ENCODE measurements at places on chromosomes 2 and 18.

DNA sequence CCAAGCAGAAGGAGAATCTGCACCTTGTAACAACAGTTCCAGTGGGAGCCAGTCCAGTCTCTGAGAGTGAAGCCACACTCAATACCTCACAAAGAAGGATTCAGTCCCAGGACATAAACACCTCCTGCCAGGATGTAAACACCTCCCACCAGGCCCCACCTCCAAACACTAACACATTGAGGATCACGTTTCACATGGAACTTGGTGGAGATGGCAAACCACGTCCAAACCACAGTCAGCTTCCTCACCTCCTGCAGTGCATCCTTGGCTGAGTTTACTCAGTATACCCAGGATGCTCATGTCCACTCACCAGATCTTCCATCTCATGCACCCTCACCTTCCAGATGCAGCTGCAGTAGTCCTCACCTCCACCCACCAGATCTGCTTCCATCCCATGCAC, 37.8 kb upstream of the TMEM18 start:
- DNase-seq, result no peak

DNA sequence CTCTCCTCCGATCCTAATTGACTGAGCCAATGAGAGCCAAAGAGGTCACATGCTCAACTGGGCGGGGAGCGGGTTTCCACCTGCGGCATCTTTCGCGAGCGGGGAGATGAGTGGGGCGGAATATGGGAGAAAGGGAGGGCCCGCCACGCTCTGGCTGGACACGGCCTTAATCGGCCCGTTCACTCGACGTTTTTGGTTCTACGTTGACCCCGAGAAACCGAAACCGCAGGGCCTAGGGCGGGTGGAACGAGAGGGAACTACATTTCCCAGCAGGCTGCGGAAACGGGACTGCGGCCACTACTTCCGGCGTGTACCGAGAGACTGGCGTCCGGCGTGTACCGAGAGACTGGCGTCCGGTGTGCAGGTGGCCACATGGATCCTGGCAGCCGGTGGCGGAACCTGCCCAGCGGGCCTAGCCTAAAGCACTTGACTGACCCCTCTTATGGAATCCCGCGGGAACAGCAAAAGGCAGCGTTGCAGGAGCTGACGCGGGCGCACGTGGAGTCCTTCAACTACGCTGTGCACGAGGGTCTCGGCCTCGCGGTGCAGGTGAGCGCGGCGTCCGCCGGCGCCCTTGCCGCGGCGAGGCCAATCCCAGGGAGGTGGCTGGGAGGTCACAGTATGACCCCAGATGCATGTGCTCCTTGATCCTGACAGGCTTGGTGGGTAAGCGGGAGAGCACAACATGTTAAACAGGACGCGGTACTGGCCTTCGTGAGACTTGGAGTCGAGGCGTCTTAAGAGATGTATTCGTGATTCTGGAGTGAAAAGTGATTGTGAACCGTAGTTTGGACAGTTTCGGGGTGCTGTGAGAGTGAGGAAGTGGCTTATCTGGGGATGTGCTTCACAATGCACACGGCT, at the start of gene POLR1B:
Gene POLR1B, plus strand, starts transcription at position 343 of the 861 bp plus-strand sequence. Its CDS starts 30 bp downstream, at position 373.
- DNase-seq, result peak; percentile 90

DNA sequence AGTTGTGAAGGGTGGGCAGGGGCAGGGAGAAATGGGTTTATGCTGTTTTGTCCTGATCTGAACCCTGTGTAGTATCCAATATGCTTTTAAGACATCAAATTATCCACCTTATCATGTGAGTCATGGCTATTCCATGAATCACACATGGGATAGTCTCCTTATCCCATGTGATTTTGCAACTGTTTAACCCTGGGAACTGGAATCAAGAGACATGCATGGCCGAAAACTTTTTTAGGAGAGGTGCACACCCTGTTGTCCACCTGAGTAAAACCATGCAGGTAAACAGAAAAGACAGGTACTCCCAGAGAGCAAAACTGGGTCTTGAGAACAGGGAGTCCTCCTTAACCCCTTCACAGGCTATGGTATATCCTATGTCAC, 490.6 kb upstream of the HS6ST1 start:
- DNase-seq, result no peak

GRCh38 chr2:84055816-84056215, 403.3 kb downstream of the SUCLG1 start:
- no peak for DNase-seq

GRCh38 chr2:175786471-175787124, 215.5 kb downstream of the LNPK start:
- DNase-seq, result no peak

DNA sequence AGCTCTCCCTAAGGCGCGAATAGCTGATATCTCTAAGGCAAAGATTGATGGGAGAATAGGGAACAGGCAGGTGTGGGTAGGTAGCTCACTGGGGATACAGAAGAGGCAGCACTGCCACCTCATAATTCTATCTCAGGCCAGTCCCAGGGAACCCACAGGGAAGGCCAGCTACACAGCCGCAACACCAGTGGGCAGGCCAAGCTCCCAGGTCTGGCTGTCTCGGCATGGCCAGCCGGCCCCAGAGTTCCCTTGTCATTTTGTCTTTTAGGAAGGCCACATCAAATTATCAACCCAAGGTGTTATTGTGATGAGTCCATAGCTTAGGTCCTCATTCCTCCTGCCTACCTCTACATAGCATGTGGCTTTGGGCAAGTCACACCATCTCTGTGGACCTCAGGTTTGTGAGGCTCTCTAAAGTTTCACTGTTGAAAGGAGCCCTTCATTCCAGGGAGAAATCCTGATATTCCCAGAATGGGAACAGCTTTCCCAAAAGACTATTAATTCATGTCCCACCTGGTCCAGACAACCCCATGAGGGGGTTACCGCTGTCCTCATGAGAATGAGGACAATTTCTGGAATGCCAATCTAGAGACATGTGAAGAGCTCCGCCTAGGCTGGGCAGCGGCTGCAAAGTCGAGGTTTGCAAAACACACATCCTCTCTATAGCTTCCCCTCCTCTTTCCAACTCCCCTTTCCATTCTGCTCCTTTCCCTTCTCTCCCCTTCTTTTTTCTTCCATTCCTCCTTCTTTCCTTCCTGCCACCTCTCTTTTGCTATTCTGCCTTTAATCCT, 287.1 kb upstream of the ID2 start:
- DNase-seq, result no peak

- DNase-seq, result no peak
Observed at GRCh38 chr2:54207666-54208195, 48.3 kb downstream of the TSPYL6 start.

- no peak for DNase-seq
Observed at GRCh38 chr2:86623043-86623493, 597 bp downstream of the RNF103 start.

DNA sequence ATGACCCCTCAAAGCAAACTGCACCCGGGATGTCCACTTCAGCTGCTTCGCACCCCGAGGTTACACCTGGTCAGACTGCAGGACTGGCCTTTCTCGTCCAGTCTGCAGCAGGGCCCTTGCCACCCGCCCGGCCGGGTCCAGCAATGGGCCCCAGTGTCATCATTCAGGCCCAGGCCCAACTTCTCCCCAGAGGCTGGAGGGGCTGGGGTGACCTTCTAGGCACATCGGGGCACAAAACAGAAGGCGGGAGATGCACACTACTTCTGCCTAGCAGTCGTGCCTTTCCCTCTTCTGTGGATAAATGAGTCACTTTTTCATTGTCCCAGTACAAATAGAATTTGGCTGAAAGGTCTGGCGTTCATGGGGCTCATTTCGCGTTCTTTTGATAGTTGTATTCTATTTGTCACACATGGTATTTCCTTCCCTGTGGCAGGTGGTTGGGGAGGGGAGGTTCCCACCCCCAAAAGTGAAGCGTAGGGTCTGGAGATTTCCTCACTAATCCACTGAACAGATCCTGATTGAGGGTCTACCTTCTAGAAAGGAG, 56.9 kb upstream of the ID2 start:
- DNase-seq, result no peak

GRCh38 chr2:17547737-17548136, 7.2 kb downstream of the VSNL1 start:
- no peak for DNase-seq

DNA sequence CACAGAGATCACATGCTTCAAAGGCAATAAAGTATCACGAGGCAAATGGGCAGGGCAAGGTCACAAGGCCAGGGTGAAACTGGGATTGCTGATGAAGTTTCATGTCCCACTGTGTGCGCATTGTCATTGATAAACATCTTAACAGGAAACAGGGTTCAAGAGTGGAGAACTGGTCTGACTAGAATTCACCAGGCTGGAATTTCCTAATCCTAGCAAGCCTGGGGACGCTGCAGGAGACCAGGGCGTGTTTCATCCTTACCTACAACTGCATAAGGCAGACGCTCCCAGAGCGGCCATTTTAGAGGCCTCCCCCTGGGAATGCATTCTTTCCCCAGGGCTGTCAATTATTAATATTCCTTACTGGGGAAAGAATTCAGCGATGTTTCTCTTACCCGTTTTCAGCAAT, 33.2 kb downstream of the PTPN4 start:
- no peak for DNase-seq

- DNase-seq, result no peak
Observed at GRCh38 chr2:76204048-76204447, 493.3 kb upstream of the GCFC2 start.

Data from DMS79 (cell line).